ENCODE measurements at places on chromosomes 4 and X.

DNA sequence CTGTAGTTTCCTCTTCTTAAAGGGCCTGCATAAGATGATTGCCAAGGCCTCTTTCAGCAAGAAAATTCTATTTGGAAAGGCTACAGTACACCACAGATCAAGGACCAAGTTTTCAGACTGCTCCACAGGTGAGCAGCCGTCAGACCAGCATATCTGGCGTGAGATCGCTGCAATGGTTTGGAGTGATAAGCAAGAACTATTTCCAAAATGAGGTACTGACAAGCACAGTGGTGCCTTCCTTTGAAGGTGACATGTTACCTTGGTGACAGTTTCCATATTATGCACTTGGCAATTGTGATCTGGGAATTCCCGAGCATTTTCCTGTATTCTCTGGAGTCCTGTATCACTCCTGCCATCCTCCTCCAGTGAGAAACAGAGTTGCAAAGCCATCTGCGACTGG, 7.3 kb upstream of the TMEM150C start:
- no peak overlapping the region for H3K4me3 ChIP-seq
- H3K27me3 ChIP-seq = no peaks in the 10 kb centered on the region
- DNase-seq = no peak

- DNase-seq = no peak
- H3K4me1 ChIP-seq = no peaks in the 10 kb centered on the region
- H3K4me3 ChIP-seq = no peak overlapping the region
- H3K27ac ChIP-seq = no peak overlapping the region
Observed at GRCh38 chr4:3267576-3268394, 18.8 kb downstream of the MSANTD1 start.

- no peak for DNase-seq
- H3K4me3 ChIP-seq = no peak overlapping the region
- H3K36me3 ChIP-seq = no peaks in the 10 kb centered on the region
- no peak overlapping the region for H3K27ac ChIP-seq
Observed at GRCh38 chrX:136191171-136191570, 43.8 kb downstream of the FHL1 start.

DNA sequence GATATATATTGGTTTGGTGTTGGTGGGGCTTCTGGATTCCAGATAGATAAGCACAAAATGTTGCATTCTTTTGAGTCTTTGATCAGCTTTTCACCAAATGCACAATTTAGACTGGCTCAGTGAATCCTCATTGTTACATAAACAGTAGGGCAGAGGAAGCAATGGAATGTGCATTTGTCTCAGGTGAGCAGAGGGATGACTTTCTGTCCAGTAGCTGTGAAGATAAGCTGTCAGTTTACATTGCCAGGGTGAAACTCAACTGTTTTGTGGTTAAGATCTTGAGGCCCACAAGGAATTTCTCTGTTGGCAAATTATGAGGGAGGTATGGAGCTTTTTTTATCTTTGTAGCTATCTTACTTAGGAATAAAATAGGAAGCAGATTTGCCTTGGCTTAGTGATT, 168.0 kb downstream of the GALNTL6 start:
- no peaks in the 10 kb centered on the region for H3K36me3 ChIP-seq
- no peak for DNase-seq
- H3K27me3 ChIP-seq = no peaks in the 10 kb centered on the region
- no peaks in the 10 kb centered on the region for H3K4me1 ChIP-seq

DNA sequence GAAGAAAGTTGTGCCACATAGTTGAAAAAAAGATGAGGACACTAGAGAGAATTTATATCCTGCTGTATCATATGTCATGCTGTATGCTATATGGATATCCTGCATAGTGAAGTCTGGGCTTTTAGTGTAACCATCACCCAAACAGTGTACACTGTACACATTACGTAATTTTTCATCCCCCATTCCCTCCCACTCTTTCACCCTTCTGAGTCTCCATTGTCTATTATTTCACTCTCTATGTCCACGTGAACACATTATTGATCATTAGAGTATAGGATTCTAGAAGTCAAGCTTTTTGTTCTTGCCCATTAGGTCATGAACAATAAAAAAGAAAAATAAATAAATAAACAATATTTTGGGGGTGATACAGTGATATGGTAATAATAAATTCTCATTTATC, 18.0 kb upstream of the FRYL start:
- no peak overlapping the region for H3K27ac ChIP-seq
- no peak for DNase-seq
- H3K27me3 ChIP-seq = no peaks in the 10 kb centered on the region
- H3K4me1 ChIP-seq = no peaks in the 10 kb centered on the region
- no peaks in the 10 kb centered on the region for H3K36me3 ChIP-seq

DNA sequence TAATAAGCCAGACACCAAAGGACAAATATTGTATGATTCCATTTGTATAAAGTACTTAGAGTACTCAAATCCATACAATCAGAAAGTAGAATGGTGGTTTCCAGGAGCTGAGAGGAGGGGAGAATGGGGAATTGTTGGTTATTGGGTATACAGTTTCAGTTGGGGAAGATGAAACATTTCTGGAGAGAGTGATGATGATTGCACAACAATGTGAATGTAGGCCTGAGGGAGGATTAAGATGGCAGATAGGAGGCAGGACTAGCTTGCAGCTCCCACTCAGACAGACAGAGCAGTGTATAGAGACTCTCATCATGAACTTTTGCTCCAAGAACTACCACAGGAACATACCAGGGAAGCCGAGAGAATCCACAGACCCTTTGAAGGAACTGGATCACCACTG, 75.7 kb upstream of the PAK3 start:
- H3K27me3 ChIP-seq = peaks cover 12% of the 10 kb centered on the region
- H3K27ac ChIP-seq = no peak overlapping the region
- no peak for DNase-seq
- no peaks in the 10 kb centered on the region for H3K36me3 ChIP-seq

GRCh38 chr4:164943192-164943591, 34.3 kb downstream of the TRIM61 start:
- no peaks in the 10 kb centered on the region for H3K4me1 ChIP-seq
- H3K27me3 ChIP-seq = no peaks in the 10 kb centered on the region
- H3K4me3 ChIP-seq = no peak overlapping the region
- no peak overlapping the region for H3K27ac ChIP-seq

DNA sequence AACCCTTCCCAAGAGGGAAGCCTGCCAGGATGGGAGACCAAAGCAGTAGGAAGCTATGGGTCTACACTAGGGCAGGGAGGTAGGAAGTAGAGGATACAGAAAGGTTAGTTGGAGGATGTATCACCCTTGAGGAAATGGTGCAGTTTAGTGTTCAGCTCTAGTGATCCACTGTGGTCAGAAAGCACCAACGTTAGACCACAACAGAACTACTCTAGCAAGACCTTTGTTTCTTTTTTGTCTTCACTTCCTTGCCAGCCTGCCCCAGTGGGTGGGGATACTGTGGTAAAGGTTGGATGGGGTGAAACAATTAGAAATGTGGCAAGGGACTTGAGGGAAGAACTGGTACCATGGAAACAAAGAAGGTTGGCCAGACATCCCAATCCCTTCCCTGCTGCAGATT, 83.3 kb downstream of the DDIT4L start:
- H3K27ac ChIP-seq = no peak overlapping the region
- H3K36me3 ChIP-seq = no peaks in the 10 kb centered on the region
- no peaks in the 10 kb centered on the region for H3K27me3 ChIP-seq

DNA sequence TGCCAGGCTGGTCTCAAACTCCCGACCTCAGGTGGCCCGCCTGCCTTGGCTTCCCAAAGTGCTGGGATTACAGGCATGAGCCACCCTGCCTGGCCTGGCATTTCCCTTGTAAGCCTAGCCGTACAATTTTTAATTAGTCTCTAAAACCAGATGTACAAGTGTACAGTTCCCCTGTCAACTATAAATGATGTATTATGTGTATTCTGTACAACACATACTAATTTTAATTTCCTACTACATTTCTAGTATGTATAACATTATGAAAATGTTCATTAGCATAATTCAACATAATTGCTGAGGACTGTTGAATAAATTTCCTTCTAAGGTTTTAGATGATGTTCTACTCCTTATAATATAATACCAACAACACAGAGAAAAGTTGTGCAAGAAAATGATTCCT, 27.8 kb downstream of the TBC1D1 start:
- no peak overlapping the region for H3K4me3 ChIP-seq
- no peaks in the 10 kb centered on the region for H3K36me3 ChIP-seq
- H3K27ac ChIP-seq = no peak overlapping the region
- H3K4me1 ChIP-seq = no peaks in the 10 kb centered on the region

DNA sequence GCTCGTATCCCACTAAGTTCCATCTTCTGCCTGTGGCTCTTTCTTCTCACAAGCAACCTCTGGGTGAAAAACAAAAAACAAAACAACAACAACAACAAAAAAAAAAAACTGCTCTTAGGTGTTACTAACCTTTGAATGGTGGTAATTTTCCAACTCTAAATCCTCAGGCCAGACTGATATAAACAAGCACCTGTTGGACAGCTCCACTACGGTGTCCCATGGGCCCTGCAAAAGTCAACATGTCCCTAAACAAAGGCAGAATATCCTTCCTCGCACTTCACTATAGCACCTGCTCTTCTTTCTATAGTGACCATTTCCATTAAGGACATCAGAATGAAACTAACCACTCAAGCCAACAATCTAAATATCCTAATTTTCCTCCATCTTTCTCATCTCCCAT, 54.6 kb upstream of the PARM1 start:
- H3K4me1 ChIP-seq = no peaks in the 10 kb centered on the region
- DNase-seq = no peak

GRCh38 chr4:113741956-113742355, 19.6 kb downstream of the CAMK2D start:
- H3K4me3 ChIP-seq = no peak overlapping the region
- H3K4me1 ChIP-seq = peaks cover 9% of the 10 kb centered on the region
- no peaks in the 10 kb centered on the region for H3K27me3 ChIP-seq
- peaks cover 4% of the 10 kb centered on the region for H3K36me3 ChIP-seq

DNA sequence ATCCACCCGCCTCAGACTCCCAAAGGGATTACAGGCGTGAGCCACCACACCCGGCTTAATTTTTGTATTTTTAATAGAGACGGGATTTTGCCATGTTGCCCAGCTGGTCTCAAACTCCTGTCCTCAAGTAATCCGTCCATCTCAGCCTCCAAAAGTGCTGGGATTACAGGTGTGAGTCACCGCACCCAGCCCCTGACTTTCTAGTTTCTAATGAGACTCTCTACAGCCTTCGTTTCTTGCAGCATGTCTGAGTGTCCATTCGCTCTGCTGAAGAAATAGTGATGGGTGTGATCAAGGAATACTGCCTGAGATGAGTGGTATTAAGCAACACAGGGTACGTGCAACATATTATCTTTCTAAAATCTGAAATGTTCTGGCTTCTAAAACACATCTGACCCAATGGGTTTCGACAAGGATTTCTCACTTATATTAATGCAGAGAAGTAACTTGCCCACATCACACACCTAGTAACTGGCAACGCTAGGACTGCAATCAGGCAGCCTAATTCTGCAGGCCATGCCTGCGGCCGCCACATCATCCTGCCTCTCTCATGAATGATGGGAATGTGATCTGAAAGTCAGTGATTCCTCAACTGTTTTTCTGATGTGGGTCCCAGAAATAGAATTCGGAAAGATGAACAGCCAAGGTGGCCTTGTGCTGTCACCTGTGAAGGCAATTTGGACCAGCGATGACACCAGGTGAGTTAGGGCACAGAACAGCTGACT, 74.3 kb downstream of the RBM47 start:
- peak overlapping the region; percentile 91 for H3K27ac ChIP-seq
- no peak for DNase-seq
- no peaks in the 10 kb centered on the region for H3K36me3 ChIP-seq
- no peak overlapping the region for H3K4me3 ChIP-seq
- no peaks in the 10 kb centered on the region for H3K27me3 ChIP-seq

DNA sequence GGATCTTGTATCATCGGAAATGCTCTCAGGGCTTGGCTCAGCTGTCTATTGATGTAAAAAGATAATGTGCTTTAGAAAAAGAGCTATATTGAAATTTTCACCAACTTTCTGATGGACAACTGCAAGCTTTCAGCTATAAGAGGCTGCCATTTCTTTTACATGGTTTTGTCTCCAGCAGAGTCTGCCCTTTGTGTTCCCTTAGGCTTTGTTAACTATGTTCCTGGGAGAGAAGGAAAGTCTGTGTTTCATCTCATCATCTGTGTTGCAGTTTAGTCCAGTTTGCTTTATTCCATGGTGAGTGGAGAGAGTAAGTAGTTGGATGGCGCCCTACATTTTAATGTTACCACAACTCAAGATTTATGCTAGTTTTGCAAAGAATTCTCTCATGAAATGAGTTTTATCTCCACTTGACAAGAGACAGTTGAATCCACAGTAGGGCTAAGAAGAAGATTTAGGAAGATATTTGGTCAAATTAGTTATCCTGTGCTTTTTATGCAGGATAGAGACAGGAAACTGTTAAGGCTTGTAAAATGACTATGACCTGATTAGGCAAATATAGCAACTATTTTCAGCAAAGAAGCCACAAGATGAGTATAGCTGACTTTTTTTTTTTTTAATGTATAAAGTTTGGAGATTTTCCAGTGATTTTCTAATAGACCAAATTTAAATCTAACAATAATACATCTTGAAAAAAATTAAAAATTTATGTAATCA, 16.5 kb downstream of the SEPTIN11 start:
- no peaks in the 10 kb centered on the region for H3K36me3 ChIP-seq
- H3K4me3 ChIP-seq = no peak overlapping the region
- no peak overlapping the region for H3K27ac ChIP-seq
- no peak for DNase-seq

GRCh38 chrX:97308171-97308570, 424.5 kb downstream of the RPA4 start:
- H3K36me3 ChIP-seq = no peaks in the 10 kb centered on the region
- DNase-seq = no peak
- no peaks in the 10 kb centered on the region for H3K27me3 ChIP-seq
- H3K27ac ChIP-seq = no peak overlapping the region
- H3K4me3 ChIP-seq = no peak overlapping the region

GRCh38 chr4:70640192-70640591, 11.6 kb downstream of the ENAM start:
- H3K36me3 ChIP-seq = no peaks in the 10 kb centered on the region
- no peak overlapping the region for H3K27ac ChIP-seq
- no peak overlapping the region for H3K4me3 ChIP-seq
- no peak for DNase-seq

- no peak overlapping the region for H3K4me3 ChIP-seq
- no peak for DNase-seq
- no peak overlapping the region for H3K27ac ChIP-seq
- no peaks in the 10 kb centered on the region for H3K4me1 ChIP-seq
- H3K36me3 ChIP-seq = no peaks in the 10 kb centered on the region
Observed at GRCh38 chr4:173346074-173346473, 11.9 kb upstream of the HMGB2 start.

- no peak overlapping the region for H3K27ac ChIP-seq
- peak; percentile 62 for DNase-seq
- H3K4me1 ChIP-seq = no peaks in the 10 kb centered on the region
- no peaks in the 10 kb centered on the region for H3K27me3 ChIP-seq
Observed at GRCh38 chrX:17559728-17560379, 177.4 kb upstream of the SCML1 start.
